Naive thymus-derived CD8-positive, alpha-beta T cell (primary cell): ENCODE measurements at places on chromosomes 13 and 19. TPM values are rescaled to one million over a fixed set of nuclear protein-coding genes. Genes with fewer than 3 reads are reported as not detected.

GRCh38 chr13:37788346-37788745 is 81.2 kb downstream of the TRPC4 start:
- H3K4me3 ChIP-seq = no peak overlapping the region
- H3K36me3 ChIP-seq = no peaks in the 10 kb centered on the region
- no peak for DNase-seq
- no peak overlapping the region for H3K27ac ChIP-seq
- H3K4me1 ChIP-seq = no peaks in the 10 kb centered on the region
- no peaks in the 10 kb centered on the region for H3K27me3 ChIP-seq

PTPRH gene
- not detected for total RNA-seq

LRP3 gene
- not detected for total RNA-seq

DNA sequence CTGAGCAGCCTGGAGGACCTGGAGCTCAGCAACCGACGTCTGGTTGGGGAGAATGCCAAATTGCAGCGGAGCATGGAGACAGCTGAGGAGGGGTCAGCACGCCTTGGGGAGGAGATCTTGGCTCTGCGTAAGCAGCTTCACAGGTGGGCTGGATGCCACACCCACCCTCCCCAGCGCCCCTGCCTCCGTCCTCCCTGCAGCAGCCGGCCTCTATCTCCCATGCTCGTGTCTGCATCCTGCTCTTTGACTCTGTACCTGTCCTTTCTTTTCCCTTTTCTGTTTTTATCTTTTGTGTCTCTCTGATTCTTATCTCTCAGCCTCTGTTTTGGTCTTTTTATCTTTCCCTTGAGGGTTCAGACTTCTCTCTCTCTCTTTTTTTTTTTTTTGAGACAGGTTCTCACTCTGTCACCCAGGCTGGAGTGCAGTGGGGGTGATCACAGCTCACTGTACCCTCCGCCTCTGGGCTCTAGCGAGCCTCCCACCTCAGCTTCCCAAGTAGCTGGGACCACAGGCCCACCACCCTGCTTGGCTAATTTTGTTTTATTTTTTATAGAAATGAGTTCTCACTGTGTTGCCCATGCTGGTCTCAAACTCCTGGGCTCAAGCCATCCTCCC is 10.1 kb downstream of the KASH5 start:
- H3K4me3 ChIP-seq = peak overlapping the region; percentile 48
- H3K27ac ChIP-seq = peak overlapping the region; percentile 80
- peaks cover 22% of the 10 kb centered on the region for H3K4me1 ChIP-seq
- H3K27me3 ChIP-seq = no peaks in the 10 kb centered on the region

GRCh38 chr19:29645911-29646310 is 19.4 kb upstream of the PLEKHF1 start:
- peaks cover 12% of the 10 kb centered on the region for H3K4me1 ChIP-seq
- peak overlapping the region; percentile 66 for H3K4me3 ChIP-seq
- DNase-seq = no peak

DNA sequence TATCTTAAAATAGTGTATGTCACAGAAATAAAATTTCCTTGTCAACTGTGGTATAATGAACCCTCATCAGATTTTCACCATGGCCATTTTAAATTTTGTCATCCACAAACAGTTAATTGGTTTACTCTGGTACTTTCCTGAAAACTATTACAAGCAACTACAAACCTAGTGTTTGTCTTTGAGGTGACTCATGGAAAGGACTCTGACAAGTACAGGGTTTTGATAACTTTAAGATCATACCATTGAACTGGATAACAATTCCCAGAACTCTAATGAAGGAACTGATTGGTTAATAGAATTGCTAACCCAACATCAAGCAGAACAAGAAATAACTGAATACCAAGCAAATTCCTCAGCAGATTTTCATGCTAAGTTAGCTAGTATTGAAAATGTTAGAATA is 237.7 kb upstream of the IPO5 start:
- peaks cover 9% of the 10 kb centered on the region for H3K27me3 ChIP-seq
- no peak overlapping the region for H3K27ac ChIP-seq
- no peak overlapping the region for H3K4me3 ChIP-seq
- no peaks in the 10 kb centered on the region for H3K4me1 ChIP-seq
- no peak for DNase-seq

- peaks cover 20% of the 10 kb centered on the region for H3K4me1 ChIP-seq
- no peak for DNase-seq
- H3K27me3 ChIP-seq = no peaks in the 10 kb centered on the region
- H3K27ac ChIP-seq = no peak overlapping the region
These were observed 341.0 kb downstream of the DNAJC15 start for GRCh38 chr13:43364210-43365038.

GRCh38 chr13:21152251-21152899 is 24.0 kb downstream of the SKA3 start:
- no peak overlapping the region for H3K27ac ChIP-seq
- no peaks in the 10 kb centered on the region for H3K27me3 ChIP-seq
- H3K36me3 ChIP-seq = no peaks in the 10 kb centered on the region
- no peak overlapping the region for H3K4me3 ChIP-seq

- H3K4me3 ChIP-seq = no peak overlapping the region
- no peaks in the 10 kb centered on the region for H3K36me3 ChIP-seq
- no peaks in the 10 kb centered on the region for H3K27me3 ChIP-seq
- no peak for DNase-seq
- H3K4me1 ChIP-seq = no peaks in the 10 kb centered on the region
- H3K27ac ChIP-seq = no peak overlapping the region
These were observed 502.8 kb downstream of the GPC6 start for GRCh38 chr13:93729383-93729782.

PEPD gene
- total RNA-seq = 31.6 TPM

GRCh38 chr19:51784922-51785690 is 9.9 kb upstream of the FPR3 start:
- peaks cover 15% of the 10 kb centered on the region for H3K27me3 ChIP-seq
- no peak for DNase-seq
- H3K27ac ChIP-seq = no peak overlapping the region
- no peaks in the 10 kb centered on the region for H3K36me3 ChIP-seq
- no peaks in the 10 kb centered on the region for H3K4me1 ChIP-seq

ANGPTL4 gene
- not detected for total RNA-seq

GRCh38 chr13:49098198-49098597 is 121.9 kb upstream of the MLNR start:
- H3K4me3 ChIP-seq = no peak overlapping the region
- peaks cover 8% of the 10 kb centered on the region for H3K36me3 ChIP-seq
- no peak for DNase-seq
- H3K27ac ChIP-seq = no peak overlapping the region
